Fibroblast of skin of abdomen (primary cell): ENCODE measurements at places on chromosomes 7 and 10.

- DNase-seq = no peak
Measured at GRCh38 chr10:121053151-121053550, 202.0 kb downstream of the WDR11 start.

- DNase-seq = no peak
Measured at GRCh38 chr10:125165584-125166573, 5.5 kb upstream of the CTBP2 start.

DNA sequence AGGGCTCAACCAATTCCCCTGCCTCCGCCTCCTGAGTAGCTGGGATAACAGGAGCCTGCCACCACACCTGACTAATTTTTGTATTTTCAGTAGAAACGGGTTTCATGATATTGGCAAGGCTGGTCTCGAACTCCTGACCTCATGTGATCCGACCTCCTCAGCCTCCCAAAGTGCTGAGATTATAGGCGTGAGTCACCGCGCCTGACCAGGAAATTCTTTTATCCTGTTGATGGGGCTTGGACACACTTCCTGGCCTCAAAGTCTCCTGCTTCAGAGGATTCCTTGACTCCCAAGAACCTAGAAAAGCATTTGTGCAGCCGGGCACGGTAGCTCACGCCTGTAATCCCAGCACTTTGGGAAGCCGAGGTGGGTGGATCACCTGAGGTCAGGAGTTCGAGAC, 16.2 kb downstream of the ZNF425 start:
- no peak for DNase-seq

- no peak for DNase-seq
Measured at GRCh38 chr10:98489561-98490481, 43.1 kb upstream of the HPS1 start.

GRCh38 chr7:92053312-92053711, 81.0 kb downstream of the CYP51A1 start:
- no peak for DNase-seq

- no peak for DNase-seq
Measured at GRCh38 chr10:9800011-9800410, 1217.7 kb upstream of the CELF2 start.

DNA sequence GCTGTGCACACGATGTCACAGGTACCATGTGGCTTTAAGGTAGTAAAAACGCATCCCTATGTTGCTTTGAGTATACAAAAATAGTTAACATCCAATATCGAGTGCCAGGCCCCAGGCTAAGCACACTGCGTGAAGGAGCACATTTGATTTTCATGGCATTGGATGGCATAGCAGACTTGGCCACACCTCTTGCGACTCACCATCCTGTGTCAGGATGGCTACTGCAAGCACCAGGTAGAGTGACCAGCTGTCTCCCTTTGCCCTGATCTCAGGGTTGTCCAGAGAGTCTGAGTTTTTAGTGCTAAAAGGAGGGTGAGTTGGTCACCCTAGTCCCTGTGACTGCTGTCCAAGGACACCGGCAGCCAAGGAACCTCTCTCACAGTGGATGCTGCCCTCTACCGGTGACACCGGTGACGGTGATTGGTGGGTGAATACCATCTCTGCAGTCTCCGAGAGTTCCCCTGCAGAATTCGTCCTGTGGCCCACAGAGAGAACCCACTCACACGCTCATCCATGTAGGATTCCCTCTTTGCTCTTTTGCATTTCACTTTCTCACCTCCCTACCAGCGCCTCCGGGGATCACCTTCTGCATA, 76.1 kb downstream of the BICC1 start:
- DNase-seq = no peak

GRCh38 chr10:58360412-58361004, 24.7 kb upstream of the TFAM start:
- DNase-seq = no peak

- DNase-seq = no peak
Measured at GRCh38 chr10:60488111-60488669, 98.5 kb upstream of the ANK3 start.

- no peak for DNase-seq
Measured at GRCh38 chr7:134193240-134193639, 66.1 kb downstream of the LRGUK start.

DNA sequence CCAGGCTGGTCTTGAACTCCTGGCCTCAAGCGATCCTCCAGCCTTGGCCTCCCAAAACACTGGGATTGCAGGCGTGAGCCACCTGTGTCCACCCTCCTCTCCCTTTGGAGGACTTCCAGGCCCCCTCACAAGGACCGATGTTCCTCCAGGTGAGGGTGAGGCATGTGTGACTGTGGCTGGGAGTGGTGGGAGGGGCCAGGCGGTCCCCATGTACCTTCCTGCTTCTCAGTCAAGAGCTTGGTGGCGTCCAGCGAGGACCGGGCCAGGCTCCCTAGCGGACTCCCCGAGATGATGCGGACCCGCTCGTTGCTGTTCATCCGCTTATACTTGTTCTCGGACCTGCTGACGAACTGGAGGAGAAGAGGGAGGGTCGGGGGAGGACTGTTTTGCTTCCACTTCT, 70.9 kb upstream of the GNA12 start:
- no peak for DNase-seq

DNA sequence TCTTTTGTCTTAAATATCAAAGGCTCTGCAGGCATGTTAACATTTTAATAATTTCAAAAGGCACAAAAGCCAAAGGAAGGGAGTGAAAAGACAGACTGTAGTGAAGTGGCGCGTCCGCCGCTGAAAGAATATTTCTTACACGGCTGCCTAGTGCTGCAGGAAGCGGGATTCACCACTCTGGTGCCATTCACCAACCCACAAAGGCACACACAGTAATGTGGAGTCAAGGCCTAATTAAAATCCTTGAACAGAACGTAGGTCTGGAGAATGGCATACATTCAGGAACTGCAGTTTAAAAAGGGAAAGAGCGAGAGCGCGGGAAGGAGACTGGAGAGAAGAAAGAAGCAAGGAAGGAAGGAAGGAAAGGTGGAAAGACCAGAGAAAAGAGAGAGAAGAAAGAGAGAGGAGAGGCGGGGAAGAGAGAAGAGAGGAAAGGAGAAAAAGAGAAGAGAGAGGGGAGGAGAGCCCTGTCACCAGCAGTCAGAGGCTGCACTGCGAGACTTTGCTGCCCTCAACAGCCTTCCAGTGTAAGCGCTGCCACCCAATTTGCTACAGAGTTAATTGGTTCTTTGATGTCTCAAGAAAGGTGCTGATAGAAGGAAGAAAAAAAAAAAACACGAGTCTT, 554.0 kb downstream of the MDFIC start:
- DNase-seq = peak; percentile 9

DNA sequence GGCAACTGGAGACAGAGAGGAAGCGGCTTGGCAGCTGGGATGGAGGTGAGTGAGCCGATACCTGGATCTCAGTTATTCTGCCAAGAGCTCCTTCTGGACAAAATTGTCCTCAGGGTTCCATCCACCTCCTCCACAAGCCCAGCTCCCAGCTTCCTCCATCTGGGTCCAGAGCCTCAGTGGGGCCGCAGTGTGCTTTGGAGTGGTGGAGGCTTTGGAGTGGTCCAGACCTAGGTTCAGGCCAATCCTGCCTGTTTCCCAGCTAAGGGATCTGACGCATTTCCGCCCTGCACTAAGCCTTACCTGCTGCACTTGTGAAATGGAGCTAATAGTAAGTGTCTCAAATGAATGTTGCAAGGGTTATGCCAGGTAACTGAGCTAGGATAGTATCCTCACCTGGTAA, 355.7 kb upstream of the SHH start:
- DNase-seq = no peak

- peak; percentile 21 for DNase-seq
Measured at GRCh38 chr10:104435822-104436221, 82.2 kb downstream of the CFAP58 start.

GRCh38 chr7:51639661-51640334, 323.2 kb upstream of the COBL start:
- DNase-seq = no peak

GRCh38 chr10:6200734-6201515, 1.8 kb upstream of the PFKFB3 start:
- DNase-seq = peak; percentile 45

DNA sequence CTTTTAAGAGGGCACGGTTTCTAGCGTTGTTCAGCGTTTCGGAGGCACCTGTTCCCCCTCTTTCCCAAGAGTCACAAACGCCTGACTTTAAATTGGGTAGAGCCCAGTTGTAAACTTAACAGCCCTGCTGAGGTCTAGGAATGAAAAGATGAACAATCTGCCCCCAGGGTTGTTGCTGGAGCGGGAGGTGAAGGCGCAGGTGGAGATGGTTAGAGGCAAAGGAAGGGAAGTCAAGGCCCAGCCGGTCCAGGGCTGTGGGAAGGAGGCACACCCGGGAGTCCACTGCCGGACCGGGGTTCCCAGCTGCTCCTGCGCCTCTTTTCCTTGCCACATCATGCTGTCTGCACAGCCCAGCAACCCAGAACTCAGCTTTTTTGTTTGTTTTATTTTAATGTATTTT, 770 bp downstream of the PRXL2A start:
- no peak for DNase-seq

- DNase-seq = no peak
Measured at GRCh38 chr7:29009947-29010346, 51.8 kb upstream of the TRIL start.

DNA sequence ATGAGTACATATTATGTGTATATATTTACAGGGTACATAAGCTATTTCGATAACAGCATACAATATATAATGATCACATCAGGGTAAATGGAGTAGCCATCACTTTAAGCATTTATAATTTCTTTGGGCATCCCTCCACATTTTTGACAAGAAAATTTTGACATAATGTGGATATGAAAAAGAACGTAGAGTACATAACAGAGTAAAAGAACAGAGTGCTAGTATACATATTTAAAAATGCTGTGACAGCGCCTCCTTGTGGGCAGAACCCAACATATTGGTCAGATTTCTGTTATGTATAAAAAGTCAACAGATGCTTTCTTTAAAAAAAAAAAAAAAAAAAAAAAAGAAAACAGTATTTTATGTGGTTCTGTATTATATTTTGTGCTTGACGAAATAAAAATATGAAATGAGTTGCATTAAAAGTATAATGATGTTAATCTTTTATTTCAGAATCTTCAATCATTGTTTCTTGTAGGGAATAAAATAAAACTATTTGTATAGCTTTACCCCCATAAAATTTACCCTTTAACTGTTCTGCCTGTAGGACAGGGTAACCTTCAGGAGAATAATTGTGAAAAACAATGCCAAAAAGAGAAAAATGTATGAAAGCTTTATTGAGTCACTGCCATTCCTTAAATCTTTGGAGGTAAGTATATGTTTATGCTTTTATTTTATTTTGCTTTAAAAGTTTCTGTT, 18.3 kb upstream of the HBP1 start:
- DNase-seq = peak; percentile 69

GRCh38 chr10:126736727-126737126, 66.2 kb upstream of the C10orf90 start:
- DNase-seq = no peak

DNA sequence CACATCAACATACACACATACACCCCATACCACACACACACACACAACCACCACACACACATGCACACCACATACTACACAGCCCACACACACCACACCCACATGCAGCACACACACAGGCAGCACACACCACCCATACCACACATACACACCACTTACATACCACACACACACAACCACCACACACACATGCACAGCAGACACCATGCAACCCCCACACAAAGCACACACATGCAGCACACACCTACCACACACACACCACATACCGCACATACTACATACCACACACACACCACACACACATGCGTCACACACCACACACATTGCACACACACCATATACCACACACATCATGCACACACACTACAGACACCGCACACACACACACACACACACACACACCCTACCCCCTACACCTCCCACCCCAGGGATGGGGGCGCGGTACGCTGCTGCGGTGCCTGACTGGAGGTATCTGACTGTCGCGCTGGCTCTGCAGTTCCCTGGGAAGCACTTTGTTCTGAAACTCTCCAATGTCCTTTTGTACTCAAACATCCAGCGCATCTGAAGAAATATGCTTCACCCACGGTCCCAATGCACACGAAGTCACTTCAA, 5.4 kb upstream of the TRPV6 start:
- no peak for DNase-seq

GRCh38 chr10:113613427-113613826, 50.4 kb downstream of the NRAP start:
- no peak for DNase-seq

GRCh38 chr10:34859170-34859569, 44.1 kb upstream of the PARD3 start:
- DNase-seq = peak; percentile 30

GRCh38 chr10:67772894-67773511, 65.0 kb downstream of the DNAJC12 start:
- peak; percentile 37 for DNase-seq

- DNase-seq = no peak
Measured at GRCh38 chr10:108990441-108990840, 932.9 kb downstream of the XPNPEP1 start.

DNA sequence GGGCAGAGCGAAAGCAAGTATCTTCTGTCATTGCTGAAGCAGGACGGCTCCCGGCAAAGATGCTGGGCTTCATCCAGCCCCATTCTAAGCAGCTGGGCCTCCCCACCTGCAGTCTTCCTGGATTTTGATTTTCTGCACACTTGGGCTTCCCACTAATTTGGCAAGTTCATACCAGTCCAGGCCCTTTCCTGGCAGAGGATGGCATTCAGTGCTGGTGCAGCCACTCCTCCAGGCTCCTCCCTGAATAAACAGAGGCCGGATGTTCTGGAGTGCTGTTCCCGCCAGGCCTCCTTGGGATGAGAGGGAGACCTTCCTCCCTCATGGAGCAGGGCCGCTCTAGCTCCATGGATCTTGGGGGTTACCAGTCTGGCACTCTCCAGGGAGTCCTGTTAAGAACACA, 3.4 kb downstream of the BAG3 start:
- no peak for DNase-seq

DNA sequence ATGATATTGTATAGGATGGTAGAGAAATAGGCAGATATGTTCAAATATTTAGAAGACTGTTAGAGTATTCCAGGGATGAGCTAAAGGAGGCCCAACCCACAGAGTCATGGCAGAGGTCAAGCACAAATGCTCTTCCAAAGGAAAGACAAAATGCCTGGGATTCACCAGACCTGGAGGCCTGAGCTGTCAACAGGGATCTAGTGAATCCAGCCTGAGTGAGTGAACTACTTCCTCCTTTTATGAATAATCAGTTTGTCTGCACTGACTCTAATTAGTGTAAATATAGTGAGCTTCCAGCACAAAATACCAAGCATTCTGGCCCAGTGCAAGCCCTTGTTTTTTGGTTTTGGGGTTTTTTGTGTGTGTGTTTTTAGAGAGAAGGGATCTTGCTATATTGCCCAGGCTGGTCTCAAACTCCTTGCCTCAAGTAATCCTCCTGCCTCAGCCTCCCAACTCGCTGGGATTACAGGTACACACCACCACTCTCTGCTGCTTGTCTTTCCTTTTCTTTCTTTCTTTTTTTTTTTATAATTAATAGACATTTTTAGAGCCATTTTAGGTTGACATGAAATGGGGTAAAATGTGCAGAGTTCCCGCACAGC, 244.4 kb downstream of the SKIDA1 start:
- DNase-seq = peak; percentile 51

DNA sequence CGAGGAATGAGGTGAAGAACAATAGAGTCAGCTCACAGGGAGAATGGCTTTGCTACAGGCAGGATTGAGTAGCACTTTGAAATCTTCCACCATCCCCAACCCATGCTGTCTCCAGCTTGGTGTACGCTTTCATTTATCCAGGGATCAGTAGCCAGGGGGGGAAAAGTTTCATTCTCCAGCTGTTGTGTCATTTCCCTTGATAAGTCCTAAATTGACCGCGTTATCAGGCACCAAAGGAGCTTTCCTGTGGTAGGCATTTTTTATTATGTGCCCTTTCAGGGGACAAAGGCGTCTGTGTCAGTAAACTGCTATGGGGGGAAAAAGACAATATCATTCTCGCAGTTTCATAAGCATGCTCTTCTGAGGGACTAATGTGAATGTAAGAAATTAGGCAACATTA, 106.6 kb upstream of the YAE1 start:
- DNase-seq = no peak

- DNase-seq = no peak
Measured at GRCh38 chr10:53361281-53361680, 588.7 kb upstream of the MBL2 start.
